ENCODE measurements at places on chromosomes 1 and 21. TPM values are rescaled to one million over a fixed set of nuclear protein-coding genes. Genes with fewer than 3 reads are reported as not detected.

The CDC14A gene
- 1.9 TPM for total RNA-seq

The FCRL1 gene
- not detected for total RNA-seq

The PTPN7 gene
- total RNA-seq: not detected

The OR2C3 gene
- not detected for total RNA-seq

The OXCT2 gene
- 3.2 TPM for total RNA-seq

The DDAH1 gene
- 2.4 TPM for total RNA-seq

The SMPDL3B gene
- 1.4 TPM for total RNA-seq

The ARHGEF11 gene
- total RNA-seq: 8.2 TPM

The OR2T11 gene
- not detected for total RNA-seq

The FAM78B gene
- not detected for total RNA-seq

Data from hair follicular keratinocyte (primary cell).